Urothelium cell line (cell line): ENCODE measurements at places on chromosomes 7 and 10.
A peak's percentile ranks its signal among the peaks of the same experiment; 100 is the strongest.

DNA sequence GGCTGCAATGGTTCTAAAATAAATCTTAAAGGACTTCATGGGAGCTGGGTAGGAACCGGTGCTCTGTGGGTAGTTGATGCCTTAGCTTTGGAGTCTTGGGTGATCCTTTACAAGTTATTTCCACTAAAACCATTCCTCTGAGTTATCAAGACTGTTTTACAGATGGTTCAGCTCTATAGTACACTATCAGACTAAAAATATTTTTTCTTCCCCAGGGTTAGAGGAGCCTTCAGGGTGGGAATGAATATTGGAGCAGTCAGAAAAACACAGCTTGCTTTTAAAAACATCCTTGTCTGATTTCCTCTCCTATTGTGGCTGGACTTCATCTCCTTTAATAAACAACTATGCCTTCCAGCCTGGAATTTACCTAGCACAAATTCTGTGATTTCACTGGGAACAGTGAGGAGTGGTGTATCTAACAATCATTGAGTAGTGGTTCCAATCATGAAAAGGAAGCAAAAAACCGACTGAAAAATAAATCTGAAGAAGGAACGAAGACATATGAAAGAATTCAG is 102.6 kb upstream of the AFAP1L2 start:
- DNase-seq = no peak

DNA sequence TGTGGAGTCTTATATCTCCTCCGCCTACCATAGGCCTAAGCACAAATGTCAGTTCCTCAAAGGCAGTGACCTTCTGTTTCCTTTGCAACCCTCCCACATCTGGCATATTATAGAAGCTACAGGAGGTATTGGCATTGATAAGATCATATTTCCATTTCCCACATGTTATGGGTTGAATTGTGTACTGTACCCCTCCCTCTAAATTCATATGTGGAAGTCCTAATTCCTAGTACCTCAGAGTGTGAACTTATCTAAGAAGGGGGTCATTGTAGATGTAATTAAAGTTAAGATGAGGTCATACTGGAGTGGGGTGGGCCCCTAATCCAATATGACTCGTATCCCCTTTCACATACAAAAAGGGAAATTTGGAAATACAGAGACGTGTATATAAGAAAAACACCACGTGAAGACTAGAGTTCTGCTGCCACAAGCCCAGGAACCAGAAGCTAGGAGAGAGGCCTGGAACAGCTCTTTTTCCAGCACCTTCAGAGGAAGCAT is 6.1 kb upstream of the LAMB4 start:
- no peak for DNase-seq

- peak; percentile 27 for DNase-seq
Measured at GRCh38 chr7:14761510-14762296, 140.8 kb downstream of the DGKB start.

DNA sequence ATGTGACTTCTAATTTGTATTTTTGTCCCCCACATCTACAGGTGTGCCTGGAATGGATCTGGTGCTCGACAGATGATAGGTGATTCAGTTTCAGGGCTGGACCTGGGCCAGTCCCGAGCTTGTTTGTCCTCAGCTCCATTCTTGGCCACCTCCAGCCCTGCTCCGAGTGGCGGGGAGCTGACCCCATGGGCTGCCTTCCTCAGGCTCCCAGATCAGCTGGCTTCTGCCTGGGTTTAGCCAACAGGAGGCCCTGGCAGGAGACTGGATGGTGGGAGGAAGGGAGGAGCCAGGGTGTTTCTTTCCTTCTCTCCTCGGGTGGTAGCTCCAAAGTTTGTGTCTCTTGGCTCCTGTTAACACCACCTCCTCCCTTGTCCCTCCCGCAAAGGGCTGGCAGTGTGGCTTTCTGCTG is 75.2 kb downstream of the CDH23 start:
- DNase-seq = no peak

- no peak for DNase-seq
Measured at GRCh38 chr7:27254625-27255024, 12.0 kb downstream of the EVX1 start.

GRCh38 chr7:150367677-150368095 is 936 bp upstream of the REPIN1 start:
- DNase-seq = no peak

DNA sequence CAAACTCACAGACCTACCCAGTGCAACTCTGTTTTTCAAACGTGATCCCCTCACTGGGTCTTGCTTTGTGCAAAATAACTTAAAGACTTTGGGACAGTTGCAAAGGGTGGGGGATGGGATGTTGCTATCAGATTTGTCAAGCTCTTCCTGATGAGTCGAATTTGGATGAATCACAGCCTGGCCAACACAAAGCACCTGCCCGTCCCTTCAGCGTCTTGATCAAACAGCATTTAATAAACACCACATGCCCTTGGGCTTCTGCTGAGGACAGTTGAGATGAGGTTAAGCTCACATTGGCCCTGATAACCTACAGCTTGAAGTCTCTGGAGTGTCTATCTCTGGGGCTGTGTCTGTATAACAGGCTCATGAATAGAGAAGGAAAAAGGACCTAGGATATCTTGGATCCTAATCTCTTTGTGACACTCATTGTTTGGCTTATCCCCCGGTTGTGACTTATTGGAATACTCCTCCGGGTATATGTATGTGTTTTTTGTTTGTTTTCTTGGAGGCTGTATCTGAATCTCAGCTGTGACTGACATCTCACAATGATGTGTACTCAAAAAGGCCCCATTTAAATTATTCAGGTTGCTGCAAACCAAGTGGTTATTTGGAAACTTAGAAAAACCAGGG is 132.6 kb upstream of the NAMPT start:
- DNase-seq = no peak

DNA sequence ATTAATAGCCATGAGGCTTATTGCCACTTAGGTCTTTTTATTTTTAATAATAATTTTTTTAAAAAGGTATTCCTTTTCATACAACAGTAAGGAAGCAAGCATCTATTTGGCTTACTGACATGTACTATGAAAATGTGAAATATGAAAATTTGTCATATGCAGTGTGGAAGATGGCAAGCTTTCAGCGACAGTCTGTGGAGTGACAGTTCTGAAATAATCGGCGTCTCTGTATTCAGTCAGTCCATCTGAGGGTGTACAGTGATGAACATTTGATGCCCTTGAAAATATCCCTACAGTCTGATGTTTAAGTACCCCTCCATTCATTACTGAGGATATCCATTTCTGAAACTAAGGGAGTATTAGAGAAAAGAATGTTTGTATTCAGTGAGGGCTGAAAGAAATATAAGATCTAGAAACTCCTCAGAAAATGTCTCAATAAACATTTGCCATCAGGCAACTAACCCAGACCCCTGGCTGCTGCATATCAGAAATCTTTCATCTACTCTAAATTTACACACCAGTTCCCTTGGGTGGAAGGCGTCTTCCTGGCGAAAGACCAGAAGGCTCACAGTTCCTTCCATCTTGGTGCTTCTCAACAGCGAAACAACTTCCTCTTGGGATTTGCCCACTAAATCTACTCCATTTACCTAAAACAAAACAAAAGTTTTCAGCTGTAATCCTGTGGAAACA is 440.6 kb downstream of the PARD3 start:
- no peak for DNase-seq

GRCh38 chr10:97230146-97230545 is 44.4 kb upstream of the SLIT1 start:
- DNase-seq = no peak

- DNase-seq = no peak
Measured at GRCh38 chr7:45690762-45691150, 116.6 kb downstream of the ADCY1 start.

- no peak for DNase-seq
Measured at GRCh38 chr10:82736305-82736704, 861.3 kb downstream of the NRG3 start.

DNA sequence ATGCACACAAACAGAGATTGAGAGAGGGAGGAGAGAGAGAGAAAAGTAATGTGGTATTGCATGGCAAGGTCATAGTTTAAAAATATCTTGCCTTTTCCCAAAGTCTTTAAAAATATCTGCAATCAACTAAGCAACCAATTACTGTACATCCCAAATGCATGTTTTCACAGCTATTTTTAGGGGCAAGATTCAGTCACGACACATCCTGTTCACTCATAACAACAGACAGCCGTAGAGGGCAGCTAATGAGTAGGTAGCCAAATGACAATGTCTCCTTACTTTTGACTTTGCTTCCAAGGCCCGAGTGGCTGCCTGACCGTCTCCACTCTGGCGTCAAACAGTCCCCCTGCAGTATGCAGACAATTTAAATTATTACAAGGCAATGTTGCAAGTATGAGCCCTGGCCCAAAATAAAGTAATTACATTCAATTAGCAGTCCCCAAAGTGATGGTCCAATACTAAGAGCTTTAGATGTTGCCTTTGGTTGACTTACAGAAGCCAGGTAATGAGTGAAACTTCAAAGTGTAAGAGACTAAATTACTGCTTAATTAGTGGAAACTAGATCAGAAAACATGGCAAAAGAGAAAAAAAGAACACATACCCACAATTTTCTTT is 162.9 kb downstream of the MBL2 start:
- DNase-seq = no peak

DNA sequence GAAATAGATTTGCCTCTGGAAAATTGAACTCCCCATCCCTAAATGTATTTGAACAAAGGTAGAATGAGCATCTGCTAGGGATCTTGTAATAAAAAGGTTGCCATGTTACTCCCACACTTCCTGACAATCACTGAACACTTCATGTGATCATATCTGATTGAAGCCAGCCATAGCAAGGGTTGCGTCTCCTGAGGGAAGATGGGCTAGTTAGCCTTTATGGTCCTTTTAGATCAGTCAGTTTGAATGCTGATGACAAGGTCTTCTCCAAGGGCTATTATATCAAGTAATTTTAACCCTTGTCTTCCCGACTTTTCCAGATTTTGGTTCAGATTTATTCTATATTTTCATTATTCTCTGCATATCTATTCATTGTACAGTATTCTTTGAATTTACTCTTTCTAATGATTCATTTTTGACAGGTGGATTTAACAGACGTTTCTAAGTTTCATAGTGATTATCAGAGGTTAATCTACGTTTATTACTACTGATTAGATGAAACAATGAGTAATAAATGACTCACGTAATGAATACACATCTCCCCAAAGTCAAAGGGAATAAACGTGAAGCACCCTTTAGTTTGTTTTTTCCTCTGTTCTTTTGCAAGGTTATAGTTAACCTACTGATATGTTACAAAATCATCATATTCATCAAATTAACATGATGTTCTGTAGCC is 28.1 kb downstream of the CSGALNACT2 start:
- DNase-seq = no peak

DNA sequence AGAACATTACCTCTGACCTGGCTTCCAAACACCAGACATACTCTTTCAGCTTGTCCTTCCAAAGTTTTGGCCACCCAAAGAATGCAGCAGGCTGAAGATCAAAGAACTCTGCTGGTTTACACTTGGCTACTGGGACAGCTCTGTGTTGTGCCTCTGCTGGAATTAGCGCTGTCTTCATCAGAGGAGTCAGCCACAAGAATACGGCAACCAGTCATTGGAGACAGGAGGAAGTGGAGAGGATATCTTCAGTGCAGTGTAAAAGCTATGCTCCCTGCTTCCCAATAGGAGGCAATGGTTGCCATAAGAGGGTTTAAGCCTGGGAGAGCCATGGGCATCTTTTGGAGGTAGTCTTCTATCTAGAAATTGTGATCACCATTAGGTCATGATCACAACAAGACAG is 126.7 kb upstream of the WNT16 start:
- DNase-seq = no peak

DNA sequence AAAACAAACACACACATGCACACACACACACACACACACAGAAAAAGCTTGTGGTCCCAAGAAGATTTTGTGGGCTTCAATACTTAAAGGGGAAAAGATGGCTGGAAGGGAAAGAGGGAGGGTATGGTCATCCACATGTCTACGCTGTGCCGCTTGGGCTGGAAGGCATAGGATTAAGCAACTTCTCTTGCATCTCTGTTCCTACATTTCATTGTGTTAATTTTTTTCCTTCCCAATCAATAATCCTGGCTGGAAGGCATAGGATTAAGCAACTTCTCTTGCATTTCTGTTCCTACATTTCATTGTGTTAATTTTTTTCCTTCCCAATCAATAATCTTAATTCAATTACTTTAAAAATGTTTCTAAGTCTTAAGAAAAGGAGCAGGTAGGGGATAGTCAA is 30.6 kb downstream of the C10orf120 start:
- no peak for DNase-seq

- DNase-seq = peak; percentile 65
Measured at GRCh38 chr10:44310762-44311562, 73.9 kb downstream of the CXCL12 start.

DNA sequence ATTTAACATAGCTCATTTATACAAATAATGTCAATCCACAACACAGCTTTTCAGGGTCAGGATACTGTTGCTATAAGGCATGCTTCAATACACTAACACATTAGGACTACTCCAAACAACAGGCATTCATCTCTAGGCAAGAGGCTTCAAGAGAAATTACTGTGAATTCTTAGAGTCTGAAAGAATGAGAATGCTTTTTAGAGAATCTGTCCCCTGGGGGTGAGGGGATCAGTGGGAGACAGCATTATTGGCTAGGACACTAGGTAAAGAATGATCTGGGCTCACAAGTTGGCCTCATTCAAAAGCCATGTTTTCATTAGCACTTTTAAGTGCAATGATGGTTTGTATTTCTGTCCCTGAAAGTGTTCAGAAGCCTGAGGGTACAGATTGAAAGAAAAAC is 132.6 kb downstream of the SEMA3D start:
- no peak for DNase-seq
